ENCODE measurements at places on chromosomes 5 and 9.
A peak's percentile ranks its signal among the peaks of the same experiment; 100 is the strongest.

GRCh38 chr5:41869151-41869723, 988 bp downstream of the OXCT1 start:
- no peak for DNase-seq

GRCh38 chr5:33801292-33801691, 90.5 kb downstream of the ADAMTS12 start:
- no peak for DNase-seq

- DNase-seq: no peak
Measured at GRCh38 chr9:37939575-37940095, 35.7 kb upstream of the SLC25A51 start.

DNA sequence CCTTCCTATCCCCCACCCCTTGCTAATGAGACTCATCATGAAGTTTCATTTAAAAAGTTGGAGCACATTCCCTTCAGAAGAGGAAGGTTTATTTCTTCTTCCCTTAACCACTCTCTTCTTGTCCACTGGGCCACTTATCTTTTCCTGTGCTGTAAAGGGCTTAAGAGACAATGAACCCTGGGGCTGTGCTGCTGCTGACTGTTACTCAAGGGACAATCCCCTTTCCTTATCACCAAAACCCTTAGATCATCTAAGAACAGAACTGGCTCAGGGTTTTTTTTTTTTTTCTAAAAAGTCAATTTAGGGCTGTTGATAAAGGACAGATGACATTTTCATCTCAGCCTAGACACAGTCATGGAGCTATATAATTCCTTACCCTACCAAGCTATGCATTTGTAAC, 29.6 kb downstream of the CAPSL start:
- no peak for DNase-seq

DNA sequence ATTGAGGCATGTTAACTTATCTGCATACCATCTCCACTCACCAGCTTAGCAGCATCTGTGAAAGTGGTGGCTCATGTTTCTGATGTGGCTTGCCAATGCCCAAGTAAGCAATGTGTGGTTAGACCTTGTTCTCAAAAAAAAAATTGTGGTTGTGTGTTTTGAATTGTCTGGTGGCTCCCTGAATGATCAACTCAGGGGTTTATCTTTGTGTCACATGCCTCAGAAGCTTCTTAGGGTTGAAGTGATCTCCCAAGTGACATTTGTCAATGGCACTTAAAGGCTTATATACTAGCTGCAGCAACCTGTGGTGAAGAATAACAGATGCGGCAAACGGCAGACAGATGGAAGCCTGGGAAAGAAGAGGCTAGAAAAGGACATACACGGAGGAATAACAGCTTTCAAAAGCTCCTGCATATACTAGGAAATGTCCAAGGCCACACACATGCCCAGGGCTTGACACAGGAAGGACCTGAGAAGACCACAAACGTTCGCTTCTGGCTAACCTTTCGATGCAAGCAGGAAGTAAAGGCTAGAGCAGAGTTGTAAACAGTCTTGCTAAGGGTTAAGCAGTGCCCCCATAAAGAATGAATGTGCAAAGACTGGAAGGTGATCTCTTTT, 42.2 kb upstream of the FSD1L start:
- DNase-seq: no peak

- DNase-seq: peak; percentile 76
Measured at GRCh38 chr9:33676746-33677505, 118.4 kb upstream of the PRSS3 start.

GRCh38 chr5:137600721-137601360, 101.7 kb upstream of the SPOCK1 start:
- DNase-seq: no peak
